ENCODE measurements at places on chromosomes 5 and 9.
A peak's percentile ranks its signal among the peaks of the same experiment; 100 is the strongest.

DNA sequence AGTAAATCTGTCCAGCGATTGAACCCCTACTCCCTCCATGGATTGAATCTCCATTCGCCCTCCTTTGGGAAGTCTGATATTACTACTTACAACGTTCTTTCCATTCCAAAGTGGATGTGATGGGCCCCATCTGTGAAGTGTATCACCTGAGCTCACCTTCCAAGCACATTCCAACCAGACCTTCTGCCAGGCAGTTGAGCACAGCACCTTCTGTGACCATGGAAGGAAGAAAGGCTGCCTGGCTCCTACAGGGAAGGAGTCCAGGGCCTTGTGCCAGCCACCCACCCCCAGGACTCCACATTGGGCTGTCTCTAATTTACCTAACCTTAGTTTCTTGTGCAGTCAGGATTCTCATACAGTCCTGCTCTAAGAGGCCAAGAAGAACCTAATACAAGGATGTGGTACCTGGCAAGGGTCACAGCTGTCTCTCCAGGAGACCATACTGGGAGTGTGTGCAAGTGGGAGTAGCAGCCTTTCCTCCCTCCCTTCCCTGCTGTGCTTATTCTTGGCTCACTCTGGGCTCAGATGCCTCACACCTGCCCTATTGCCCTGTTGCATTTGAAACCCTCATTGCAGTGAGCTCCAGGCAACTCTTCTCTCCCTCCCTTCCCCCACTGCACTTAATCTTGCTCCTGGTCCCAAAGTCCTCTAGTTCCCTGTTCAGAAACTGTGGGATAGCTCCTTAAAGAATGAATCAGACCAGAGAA lies 116.1 kb downstream of the NRG2 start:
- DNase-seq: no peak

DNA sequence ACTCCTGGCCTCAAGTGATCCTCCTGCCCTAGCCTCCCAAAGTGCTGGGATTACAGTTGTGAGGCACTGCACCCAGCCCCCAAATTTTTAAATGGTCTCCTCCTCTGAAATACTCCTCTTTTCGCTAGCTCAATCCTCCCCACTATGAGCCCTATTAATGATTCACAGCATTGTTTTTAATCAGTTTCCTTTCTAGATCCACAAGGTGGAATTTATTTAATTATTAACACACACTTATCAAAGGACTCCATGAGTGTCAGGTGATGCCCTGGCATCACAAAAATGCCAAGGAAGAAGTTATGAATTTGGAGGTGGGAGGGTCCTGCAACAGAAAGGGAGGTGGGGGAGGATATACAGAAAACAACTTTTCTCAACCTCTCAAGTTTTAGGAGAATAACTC lies 806.5 kb downstream of the PRELID2 start:
- DNase-seq: no peak

- no peak for DNase-seq
These were observed 40.5 kb upstream of the LRRC14B start for GRCh38 chr5:150746-151145.

DNA sequence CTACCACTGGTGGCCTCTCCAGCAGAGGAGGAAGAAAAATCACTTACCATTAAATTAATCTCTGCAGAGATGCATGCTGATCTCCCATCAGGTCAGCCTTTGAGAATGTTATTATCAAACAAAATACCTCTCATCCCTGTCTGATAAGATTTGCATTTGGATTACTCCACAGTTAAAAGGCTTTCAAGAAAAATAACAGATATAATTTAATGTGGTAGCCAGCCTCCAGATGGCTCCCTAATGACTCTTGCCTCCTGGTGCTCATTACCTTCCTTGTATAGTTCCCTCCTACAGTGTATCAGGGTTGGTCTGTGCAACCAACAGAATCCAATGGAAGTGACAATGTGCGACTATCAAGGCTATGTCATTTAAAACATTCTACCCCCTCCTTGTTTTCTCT lies 63.6 kb upstream of the TNPO1 start:
- DNase-seq: no peak

GRCh38 chr5:167571824-167572223 lies 719.6 kb upstream of the WWC1 start:
- no peak for DNase-seq

DNA sequence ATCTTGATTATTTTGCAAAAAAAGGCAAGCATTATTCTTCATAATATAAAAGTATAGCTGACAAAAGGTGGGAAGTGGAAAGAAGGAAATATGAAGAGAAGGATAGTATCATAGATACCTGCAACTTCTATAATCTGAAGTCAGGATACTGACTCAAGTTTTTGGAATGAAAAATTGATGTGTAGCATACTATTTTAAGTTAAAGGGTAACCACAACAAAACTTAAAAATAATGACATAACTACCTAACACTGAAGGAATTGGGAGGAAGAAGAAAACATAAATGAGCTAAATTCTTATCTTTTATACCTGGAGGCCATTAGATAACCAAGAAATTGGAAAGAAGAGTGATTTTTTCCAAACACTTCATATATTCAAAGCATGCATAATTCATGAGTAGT lies 51.8 kb upstream of the TLE1 start:
- no peak for DNase-seq

DNA sequence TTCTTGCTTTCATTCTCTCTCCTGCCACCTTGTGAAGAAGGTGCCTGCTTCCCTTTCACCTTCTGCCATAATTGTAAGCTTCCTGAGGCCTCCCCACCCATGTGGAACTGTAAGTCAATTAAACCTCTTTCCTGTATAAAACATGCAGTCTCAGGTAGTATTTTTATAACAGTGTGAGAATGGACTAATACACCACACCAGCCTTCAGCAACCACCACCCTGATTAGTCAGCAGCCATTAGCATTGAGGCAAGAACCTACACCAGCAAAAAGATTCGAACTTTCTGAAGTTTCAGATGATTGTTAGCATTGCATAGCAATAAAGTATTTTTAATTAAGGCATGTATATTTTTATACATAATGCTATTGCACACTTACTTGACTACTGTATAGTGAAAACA lies 980.2 kb downstream of the EFNA5 start:
- DNase-seq: no peak

DNA sequence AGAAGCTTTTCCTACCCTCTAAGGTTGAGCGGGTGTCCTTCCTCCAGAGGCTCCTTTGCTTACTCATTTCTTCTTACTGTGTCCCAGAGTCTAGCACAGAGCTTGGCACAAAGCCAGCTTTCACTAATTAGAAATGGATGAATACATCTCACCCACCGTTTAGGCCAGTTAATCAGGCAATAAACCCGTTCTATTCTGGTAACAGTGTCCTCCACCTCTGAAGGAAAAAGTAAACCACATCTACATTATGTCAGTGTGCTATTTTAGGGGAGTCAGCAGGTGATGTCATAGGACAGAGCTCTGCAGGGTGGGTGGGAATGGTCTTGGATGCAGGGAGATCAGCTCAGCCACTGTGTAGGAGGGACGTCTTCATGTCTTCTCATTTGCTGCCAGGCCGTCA lies 109.2 kb downstream of the OSTF1 start:
- no peak for DNase-seq

- no peak for DNase-seq
These were observed 305.3 kb downstream of the NTRK2 start for GRCh38 chr9:84974855-84975254.

DNA sequence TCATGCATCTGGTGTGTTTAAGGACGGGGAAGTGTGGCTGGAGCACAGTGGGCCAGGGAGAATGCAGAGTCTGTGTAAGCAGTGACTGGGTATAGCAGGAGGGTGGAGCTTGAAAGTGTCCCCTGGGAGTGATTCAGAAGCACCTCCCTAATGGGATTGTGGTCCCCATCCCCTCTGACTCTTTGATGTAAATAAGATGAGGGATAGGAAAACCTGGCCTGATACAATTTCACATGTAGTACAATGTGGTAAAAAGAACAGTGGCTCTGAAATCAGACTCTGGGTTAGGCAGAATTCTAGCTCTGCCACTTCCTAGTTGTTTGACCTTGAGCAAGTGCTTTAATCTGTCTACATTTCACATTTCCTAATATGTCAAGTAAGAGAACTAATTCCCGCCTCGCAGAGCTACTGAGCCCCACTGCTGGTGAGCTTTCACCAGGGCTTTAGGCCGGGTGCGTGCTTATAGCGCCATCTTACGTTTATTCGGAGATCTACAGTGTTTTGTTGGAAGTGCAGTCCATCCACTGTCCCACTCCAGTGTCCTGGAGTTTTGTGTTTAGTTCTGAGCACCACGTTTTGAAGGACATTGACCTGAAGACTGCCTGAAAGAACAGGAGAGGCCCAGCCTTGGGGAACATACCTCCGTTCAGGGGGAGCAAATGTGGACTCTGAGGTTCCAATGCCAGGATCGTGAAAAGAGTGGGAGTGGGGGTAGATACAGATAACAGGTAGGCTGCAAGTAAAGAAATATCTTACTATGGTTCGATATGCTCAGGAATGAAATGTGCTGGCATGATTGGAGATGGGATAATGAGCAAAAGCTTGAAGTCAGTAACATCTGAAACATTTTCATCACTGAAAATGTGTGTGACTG lies 51.2 kb upstream of the TESK1 start:
- peak; percentile 51 for DNase-seq

GRCh38 chr5:124301850-124302249 lies 444.6 kb downstream of the ZNF608 start:
- no peak for DNase-seq

GRCh38 chr9:90421786-90422185 lies 220.8 kb downstream of the DIRAS2 start:
- DNase-seq: no peak

- DNase-seq: no peak
These were observed 30.9 kb upstream of the TNFSF15 start for GRCh38 chr9:114836769-114837168.

DNA sequence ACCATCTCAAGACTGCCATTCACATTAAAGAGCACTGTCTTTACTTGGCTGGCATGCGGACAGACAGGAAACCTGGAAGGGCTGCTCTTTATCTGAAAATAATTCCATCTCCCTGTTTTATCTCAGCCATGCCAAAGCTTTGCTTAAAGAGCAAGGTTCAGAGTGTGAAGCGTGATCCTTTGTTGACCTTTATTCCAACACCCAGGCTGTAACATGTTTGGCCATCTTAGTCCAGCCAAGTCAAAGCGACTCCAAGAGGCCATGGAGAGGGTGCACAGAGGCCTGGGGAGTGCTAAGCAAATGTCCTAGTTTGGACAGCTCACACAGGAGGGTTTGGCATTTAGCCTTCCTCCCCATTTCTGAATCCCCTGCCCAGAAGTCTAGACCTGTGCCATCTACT lies 194.7 kb downstream of the PJA2 start:
- DNase-seq: no peak

GRCh38 chr9:128764361-128764760 lies 7.4 kb downstream of the ZER1 start:
- no peak for DNase-seq

DNA sequence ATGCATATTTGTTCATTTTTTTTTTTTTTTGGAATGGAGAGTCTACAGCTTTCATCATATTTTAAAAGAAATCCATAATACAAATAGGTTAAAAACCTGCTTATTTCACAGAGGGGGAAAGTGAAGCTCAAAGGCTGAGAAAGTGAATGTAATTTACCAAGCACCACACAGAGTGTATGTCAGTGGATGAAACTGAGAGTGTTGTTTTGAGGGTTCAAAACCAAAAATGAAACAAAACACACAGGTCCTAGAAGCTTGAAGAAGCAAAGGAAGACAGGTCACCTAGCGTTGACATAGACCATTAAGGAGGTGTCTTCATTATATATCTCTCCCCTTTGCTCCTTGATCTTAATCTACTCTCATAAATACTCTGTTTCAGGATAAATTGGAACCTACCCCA lies 7.5 kb downstream of the NMUR2 start:
- DNase-seq: no peak
